ENCODE measurements at places on chromosomes 5 and 9.

GRCh38 chr9:87871425-87872078 is 11.1 kb upstream of the SPATA31E1 start:
- DNase-seq: no peak

DNA sequence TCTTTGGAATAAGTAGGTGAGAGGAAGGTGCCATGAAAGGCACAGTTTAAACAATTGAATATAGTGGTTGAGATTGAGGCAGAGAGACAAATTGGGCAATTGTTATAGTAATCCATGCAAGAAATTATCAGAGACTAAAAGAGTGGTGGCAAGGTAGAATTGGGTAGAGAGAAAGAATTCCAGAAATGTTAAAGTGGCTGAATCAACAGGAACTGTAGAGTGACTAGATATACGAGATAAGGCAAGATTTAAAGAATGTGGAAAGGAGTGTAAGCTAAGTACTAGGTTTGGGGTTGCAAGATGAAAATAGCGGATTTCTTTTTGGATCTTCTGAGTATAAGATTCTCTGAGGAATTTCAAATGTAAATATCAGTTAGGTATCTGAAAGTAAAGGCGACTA is 285.2 kb downstream of the DMRTA1 start:
- no peak for DNase-seq

GRCh38 chr5:159515909-159516415 is 185.7 kb upstream of the IL12B start:
- DNase-seq: peak; percentile 43

DNA sequence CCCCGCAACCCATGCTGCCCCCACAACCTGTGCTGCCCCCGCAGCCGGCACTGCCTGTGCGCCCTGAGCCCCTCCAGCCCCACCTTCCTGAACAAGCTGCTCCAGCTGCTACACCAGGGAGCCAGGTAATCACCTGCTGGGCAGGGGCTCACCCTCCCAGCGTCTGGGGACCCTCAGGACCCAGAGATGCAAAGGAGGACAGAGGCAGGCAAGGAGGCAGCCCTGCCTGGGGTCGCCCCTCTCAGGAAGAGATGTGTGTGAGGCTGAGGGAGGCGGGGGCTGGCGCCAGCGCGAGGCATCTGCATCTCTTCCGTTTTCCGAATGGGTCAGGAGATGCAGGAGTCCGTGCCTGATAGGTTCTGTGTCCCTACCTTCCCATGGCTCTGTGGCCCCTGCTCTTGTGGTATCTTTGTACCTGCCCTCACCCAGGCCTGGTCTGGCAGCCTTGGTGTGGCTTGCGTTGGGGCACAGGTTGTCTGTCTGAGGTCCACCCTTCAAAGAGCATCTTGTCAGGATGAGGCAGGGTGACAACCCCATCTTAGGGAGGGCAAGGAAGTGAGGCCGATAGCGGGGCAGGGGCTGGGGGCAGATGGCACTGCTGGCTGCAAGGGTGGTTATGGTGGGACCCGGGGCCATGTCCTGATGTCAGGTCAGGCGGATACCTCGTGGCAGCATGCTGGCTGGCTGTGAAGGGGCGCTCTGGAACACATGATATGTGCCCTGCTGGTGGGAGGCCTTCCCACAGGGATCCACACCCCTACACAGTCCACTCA is 75.7 kb downstream of the WNK2 start:
- DNase-seq: no peak

- DNase-seq: no peak
Measured at GRCh38 chr5:149063896-149064478, 1.1 kb upstream of the SH3TC2 start.

- DNase-seq: no peak
Measured at GRCh38 chr9:114931407-114931806, 1.0 kb upstream of the TNFSF8 start.

DNA sequence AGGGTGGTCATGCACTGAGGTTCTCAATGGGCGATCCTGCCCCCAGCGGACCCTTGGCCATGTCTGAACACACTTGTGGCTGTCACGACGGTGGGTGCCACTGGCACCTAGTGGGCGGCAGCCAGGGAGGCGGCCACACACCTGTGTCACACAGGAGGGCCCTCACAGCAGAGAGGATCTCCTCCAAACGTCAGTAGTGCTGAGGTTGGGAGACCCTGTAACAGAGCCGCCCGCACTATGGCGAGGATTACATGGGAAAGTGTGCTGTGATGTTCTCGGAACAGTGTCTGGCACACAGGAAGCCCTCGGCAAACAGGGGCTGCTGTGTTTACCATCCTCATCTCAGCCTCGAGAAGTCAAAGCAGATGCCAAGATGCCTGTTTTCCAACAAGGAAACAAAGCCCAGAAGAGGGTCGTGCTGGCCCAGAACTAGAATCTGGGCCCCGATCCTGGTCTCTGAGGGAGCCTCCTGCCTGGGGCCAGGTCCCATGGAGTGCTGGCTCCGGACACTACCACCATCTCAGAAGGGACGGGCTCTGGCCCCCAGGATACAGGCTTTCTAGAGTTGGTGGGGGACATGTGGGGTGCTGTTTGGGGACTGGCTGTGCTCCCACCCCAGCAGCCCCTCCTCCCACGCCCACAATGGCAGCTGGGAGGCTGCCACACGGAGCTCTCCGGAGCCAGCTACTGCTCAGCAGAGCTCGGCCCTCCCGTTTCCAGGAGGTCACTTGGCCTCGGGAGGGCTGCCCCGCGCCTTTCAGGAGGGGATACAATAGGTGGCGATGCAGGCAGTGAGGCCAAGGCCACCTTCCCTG is 48.2 kb downstream of the DBH start:
- DNase-seq: no peak

DNA sequence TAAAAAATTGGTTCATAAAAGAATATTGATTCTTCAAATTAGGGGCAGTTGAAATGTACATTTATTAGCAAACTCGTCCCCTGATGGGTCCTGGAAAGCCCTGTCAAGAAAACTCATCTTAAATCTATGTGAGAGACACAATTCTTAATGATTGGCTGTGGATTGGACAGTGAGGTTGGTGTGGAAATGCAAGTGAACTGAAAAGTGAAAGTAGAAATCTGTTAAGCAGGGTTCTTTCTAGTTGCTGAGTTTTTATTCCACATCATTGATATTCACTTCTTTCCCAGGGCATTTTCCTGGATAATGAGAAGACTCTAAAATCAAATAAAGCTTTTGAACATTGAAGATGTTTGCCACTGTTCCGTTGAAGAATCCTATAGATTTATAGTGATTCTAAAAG is 292.4 kb downstream of the MAST4 start:
- no peak for DNase-seq

DNA sequence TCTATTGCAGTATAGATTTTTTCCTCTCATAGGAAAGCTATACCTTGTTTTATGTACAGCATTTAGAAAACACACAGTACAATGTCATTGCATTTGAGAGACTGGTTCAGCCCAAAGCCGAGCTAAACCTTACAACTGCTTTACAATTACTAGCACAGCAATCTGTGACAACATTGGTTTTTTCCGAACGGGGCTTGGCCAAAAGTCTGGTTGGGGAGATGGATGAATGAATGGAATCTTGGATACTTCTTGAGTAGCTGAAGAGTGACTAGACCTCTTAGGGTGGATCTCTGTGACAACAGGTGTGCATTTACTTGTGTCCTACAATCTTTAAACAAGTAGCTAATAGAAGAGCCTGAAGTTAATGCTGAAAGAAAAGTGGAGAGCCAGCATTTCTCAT is 1.2 kb downstream of the SGCD start:
- no peak for DNase-seq

DNA sequence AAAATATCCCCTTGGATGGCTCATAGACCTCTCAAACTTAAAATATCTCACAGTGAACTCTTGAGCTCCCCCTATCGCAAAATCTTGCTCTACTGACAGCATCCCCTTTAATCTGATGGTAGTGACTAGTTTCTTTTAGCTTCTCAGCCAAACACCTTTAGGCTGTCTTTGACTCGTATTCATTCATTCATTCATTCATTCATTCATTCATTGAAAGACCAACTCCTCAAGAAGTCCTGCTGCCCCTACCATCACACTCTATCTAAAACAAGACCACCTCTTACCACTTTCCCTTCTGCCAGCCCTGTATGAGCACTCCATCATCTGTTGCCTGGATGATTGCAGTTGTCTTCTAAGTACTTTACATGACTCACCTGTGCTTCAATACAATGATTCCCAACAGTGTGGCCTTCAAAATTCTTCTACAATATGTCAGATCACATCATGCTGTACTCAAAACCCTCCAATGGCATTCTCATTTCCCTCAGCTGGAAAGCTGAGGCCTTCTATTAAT is 46.8 kb downstream of the ITGA2 start:
- peak; percentile 54 for DNase-seq

GRCh38 chr9:33164138-33164809 is 2.9 kb downstream of the B4GALT1 start:
- no peak for DNase-seq

DNA sequence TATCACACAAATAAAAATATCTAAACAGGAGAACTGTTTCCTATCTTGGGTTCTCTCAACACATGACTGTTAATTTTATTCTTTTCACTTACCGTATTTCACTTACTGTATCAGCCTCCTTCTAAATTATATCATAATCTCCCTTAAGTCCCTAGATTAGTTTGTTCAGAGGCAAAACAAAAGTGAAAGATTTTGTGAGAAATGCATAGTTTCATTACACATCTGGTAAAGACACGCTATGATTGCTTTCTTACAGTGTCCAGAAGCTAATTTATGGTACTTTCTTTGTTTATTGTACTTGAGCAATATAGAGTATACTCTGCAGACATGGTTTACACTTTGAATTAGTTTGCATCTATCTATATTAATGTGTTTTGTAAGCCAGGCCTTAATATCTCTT is 159.7 kb upstream of the TLX3 start:
- DNase-seq: no peak

- no peak for DNase-seq
Measured at GRCh38 chr5:151293624-151294023, 9.9 kb downstream of the SLC36A3 start.

GRCh38 chr9:120730654-120731514 is 16.6 kb upstream of the MEGF9 start:
- DNase-seq: no peak

DNA sequence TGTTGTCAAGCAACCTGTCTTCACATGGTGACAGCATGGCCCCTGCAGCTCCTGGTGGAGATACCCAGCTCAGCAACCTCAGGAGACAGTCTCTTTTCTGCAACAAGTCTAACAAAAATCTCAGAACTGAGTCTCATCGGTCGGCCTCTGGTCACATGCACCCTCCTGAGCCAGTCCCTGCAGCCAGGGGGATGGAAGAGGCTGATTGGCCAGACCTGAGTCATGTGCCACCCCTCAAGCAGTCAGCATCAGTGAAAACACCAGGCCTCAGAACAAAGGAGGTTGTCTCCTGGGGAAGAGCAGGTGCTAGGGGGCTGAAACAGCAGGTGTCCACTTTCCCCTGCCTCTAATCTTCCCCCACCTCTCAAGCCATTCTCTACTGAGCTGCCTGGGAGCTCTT is 54.4 kb downstream of the SMIM23 start:
- peak; percentile 21 for DNase-seq

GRCh38 chr5:167853421-167853820 is 438.0 kb upstream of the WWC1 start:
- no peak for DNase-seq

DNA sequence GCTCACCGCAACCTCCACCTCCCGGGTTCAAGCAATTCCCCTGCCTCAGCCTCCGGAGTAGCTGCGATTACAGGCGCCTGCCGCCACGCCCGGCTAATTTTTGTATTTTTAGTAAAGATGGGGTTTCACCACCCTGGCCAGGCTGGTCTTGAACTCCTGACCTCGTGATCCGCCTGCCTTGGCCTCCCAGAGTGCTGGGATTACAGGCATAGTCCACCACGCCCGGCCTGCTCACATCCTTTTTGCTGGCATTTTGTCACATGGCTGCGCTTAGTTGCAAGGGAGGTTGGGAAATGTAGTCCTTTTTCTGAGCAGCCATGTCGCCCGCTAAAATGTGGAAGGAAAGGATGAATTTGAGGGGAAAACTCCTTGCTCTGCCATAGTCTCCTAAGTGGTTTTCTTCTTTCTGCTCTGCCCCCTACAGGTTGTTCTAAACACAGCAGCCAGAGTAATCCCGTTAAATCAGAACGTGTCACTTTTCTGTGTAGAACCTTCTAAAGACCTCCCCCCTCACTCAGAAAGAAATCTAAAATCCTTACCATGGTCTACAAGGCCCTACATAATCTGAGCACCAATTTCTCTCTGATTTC is 57.8 kb upstream of the HSPA9 start:
- DNase-seq: peak; percentile 83

DNA sequence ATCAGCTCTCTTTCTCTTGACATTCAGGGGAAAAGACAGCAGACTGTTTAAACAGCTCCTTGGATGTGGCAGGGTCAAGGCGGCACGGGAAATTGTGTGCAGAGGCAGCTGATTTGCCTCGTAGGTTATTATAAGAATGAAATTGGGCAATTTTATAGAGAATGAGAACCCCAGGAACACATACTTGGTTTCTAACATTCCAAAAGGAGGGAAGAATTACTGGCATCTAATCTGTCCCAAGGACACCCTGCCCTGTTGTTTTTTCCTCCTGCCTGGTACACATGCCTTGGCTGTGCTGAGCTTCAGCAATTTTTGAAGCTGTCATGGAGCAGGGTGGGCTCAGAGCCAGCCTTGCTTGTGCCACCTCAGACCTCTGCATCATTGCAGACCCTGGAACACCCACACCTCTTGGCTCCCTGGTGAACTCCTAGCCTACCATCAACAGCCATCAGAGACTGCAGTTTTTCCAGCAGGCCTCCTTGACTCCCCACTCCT is 143.6 kb downstream of the BOD1 start:
- no peak for DNase-seq

DNA sequence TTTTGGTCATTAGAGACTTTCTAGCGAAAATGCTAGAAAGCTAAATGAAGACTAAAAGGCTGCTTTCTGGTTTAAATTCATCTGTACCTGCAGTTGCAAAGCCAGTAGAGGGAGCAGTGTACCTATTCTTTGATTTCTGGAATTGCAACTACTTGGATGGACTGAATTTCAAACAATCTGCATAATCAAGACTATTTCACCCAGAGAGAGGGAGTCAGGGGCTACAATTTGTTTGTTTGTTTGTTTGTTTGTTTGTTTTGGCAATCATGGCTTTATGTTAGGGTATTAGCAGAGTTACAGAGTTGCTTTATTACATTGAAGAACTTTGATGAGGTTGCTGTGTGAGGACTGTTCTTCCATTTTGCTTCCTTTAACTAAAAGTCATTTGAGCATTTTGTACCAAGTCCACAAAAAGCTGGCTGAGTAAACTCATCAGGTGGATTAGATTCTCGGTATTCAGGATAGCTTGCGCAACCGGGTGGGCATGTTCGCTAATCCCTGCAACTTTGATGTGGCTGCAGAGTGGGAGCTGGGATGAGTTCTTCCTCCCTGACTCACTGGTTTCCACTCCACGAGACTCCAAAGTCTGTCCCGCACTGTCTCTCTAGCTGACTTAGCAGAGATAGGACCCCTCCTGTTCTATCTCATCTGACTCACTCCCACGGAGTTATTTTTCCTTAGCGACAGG is 80.0 kb upstream of the TUT7 start:
- DNase-seq: peak; percentile 83

GRCh38 chr5:141672841-141673813 is 8.9 kb downstream of the ARAP3 start:
- DNase-seq: no peak

DNA sequence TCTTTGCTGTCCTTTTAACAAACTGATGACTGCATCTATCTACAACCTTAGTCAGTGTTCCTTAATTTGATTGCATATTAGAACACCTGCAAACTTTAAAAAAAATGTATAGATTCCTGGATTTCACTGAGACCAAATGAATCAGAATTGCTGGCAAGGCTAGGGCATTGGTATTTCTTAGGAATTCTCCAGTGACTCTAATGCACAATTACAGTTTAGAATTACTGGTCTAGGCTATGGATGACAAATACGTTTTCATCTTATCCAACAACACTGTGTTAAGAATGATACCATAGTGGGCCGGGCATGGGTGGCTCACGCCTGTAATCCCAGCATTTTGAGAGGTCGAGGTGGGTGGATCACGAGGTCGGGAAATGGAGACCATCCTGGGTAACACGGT is 545.9 kb upstream of the RIOK2 start:
- no peak for DNase-seq

Measured in Kasumi-1 (cell line).